ENCODE measurements at places on chromosomes 1 and 21.

DNA sequence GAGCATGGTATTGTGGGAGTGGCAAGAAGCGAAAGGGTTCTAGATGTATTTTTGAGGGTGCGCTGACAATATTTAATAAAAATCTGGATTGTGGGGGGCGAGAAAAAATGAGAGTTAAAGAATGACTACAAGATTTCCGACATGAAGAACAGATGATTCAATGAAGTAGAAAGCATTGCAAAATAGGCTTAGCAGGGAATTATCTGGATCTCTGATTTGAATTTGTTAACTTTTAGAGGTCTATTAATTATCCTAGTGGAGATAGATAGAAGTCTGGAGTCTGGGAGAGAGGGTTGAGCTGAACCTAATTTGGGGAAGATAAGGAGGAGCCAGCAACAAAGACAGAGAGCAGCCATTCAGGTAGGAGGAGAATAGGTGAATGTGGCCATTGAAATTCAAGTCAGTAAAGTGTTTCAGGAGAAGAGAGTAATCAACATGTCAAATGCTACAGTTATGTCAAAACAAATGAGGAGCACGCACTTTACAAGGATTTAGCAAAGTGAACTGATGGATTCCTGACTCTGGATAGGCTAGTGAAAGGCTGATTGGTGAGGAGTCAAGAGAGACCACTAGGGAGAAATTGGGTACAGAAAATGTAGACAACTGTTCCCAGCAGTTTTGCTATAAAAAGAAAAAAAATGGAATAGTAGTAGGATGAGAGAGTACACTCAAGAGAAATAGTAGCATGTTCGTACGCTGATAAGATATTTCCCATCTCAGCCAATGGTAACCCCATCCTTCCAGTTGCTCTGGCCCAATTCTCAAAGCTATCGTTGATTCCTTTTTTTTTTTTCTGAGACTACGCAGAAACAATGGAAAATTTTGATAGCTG lies 393.2 kb upstream of the CXADR start:
- no peak for DNase-seq

DNA sequence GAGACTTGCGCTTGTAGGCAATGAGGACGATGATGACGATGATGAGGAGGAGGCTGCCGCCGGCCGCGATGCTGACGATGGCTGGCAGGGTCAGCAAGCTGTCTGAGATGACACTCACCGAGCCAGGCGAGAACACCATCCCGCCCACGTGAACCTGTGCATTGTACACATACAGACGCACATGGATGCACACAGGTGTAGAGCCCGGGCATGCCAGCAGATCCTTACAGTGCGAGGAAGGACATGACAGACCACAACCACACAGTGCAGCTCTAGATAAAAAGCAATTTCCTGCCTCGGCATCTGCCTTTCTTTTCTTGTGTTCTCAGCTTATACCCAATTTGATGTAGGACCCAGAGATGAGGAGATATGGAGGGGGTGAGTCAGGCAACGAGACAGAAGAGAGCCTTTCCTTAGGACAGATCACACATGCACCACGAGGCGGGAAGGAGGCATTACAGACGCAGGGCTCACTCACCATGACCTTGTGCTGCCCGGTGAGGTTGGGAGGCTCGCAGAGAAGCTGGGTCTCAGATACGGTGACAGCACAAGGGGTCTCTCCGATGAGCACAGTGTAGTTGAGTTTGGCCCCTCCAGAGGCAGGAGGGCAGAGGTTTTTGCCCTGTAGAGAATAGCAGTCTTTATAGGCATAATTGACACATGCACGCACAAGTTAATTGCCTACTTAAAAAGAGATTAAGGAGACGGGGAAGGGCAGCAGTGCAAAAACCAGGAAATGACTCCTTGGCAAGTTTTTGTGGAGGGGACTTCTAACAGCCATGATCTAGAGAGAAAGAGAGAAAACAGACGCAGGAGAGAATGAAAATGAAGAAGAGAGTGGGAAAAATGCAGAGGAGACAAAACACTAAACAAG lies 133.9 kb upstream of the CD34 start:
- no peak for DNase-seq

GRCh38 chr1:118185084-118185832 lies at the start of gene SPAG17:
Gene SPAG17, minus strand, starts transcription at chr1:118185228. Its CDS starts 71 bp downstream, at chr1:118185157.
- DNase-seq, result peak; percentile 28

GRCh38 chr1:201457508-201457960 lies 11.5 kb downstream of the PHLDA3 start:
- DNase-seq, result no peak

DNA sequence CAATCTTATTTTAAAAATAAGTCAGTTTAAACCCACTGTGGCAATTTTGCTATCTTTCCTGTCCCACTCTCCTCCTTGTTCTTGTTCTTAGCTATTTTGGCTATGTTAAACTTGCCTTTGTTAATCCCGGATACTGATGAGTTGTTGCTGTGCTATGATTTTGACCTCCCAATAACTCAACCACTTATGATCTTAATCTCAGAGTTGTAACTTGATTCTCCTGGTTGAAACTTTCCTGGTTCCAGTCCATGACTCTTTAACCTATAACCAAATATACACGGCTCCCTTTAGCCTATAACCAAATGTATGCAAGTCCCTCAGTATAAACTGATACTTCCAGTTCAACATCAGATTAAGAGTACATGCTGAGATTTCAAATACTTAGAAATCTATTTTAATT lies 15.6 kb upstream of the ACADM start:
- peak; percentile 22 for DNase-seq

DNA sequence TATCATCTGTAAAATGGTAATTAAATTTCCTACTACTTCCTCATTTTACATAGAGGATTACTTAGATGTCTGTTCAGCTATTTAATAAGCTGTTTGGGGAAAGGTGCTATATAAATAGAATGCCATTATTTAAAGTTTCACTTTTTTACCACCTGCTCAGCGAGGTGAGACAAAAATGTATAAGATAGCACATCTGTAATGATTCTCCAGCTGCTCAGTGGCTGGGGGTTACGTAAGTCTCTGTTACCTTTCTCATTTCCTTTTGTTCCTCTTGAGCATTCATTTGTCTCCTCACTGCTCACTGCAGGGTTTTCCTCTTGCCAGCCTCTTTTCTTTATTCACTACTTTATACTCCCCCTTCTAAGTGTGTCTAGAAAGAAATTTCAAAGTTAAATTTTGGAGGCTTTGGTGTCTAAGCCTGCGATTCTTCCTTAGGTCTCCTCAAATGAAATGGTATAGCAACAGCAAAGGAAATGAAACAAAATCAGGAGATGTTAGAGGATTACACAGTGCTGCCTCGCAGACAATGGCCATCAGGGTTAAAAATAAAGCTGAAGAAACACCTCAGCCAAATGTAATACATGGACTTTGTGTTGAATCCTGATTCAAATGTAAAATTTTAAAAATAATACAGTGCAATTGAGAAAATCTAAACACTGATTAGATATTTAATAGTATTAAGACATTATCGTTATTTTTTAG lies 6.8 kb downstream of the RGS8 start:
- DNase-seq, result no peak

- DNase-seq, result no peak
These were observed 145.3 kb downstream of the PLPP3 start for GRCh38 chr1:56434025-56434424.

GRCh38 chr1:100989306-100990077 lies 36.1 kb downstream of the DPH5 start:
- DNase-seq, result peak; percentile 86

- no peak for DNase-seq
These were observed 331.6 kb downstream of the SRGAP2C start for GRCh38 chr1:121516234-121516967.

GRCh38 chr1:53071167-53071865 lies 9.3 kb downstream of the PODN start:
- no peak for DNase-seq

GRCh38 chr1:224219612-224220059 lies 36.6 kb downstream of the DEGS1 start:
- no peak for DNase-seq

DNA sequence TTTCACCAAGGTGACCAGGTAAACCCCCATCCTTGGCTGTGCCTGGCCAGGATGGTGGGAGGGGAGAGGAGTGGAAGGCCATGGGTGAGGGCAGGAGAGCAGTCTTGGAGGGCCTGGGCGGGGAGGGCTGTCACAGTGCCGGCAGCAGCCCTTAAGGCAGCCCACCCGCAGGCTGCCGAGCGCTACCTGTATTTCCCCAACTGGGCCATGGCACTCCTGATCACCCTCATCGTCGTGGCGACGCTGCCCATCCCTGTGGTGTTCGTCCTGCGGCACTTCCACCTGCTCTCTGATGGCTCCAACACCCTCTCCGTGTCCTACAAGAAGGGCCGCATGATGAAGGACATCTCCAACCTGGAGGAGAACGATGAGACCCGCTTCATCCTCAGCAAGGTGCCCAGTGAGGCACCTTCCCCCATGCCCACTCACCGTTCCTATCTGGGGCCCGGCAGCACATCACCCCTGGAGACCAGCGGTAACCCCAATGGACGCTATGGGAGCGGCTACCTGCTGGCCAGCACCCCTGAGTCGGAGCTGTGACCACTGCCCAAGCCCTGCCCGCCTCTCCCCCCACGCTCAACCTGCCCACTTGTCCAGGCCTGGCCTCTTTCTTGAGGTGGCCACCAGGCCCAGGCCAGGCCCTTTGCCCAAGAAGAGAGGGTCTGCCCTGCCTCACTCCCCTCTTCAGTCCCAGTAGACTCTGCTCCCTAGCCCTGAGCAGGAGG lies 12.0 kb upstream of the KCNC4 start:
- no peak for DNase-seq

DNA sequence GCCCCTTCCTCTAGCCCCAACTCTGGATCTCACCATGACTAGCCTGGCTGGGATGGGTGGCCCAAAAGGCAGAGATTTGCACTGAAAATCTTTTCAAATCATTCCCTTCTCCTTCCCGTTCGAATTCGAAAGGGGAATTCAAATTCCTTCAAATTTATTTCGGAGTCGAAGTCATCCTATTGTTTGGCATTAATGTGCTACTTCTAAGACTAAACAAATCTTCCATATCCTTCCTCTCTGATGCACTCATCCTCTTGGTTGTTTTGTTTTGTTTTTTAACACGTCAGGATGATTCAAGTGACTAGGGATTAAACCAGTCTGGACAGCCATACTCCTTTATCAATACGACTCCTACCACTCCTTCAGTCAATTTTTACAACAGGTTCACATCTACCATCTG lies 95.5 kb upstream of the SGIP1 start:
- DNase-seq, result no peak

DNA sequence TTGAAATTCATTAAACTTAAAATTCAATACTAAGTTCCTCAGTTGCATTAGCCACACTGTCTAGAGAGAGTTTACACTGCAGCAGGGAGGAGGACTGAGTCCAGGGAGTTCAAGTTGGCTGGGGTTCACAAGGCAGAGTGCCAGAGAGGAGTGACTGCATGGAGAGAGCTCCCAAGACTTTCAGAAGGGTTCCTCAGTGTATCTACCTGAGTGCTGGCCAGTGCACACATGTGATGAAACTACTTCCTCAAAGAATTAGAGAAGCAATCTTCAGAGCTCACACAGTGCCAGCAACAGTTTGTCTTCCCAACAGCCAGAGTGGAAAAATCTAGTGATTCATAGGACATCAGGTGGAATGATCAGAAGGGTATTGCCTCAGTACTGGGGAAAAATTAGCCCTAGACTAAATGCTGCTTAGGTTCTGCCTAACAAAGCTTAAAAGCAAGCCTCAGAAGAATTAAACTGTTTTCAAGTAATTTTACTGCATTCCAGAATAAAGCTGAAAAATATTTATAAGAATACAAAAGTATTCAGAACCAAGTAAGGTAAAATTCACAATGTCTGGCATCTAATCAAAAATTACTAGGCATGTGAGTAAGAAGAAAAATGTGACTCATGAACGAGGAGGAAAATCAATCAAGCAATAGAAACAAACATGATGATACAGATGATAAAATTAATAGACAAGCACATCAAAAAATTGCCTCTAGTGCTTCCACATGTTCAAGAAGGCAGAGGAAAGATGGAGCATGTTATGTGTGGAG lies 10.4 kb upstream of the WNT3A start:
- DNase-seq, result no peak

DNA sequence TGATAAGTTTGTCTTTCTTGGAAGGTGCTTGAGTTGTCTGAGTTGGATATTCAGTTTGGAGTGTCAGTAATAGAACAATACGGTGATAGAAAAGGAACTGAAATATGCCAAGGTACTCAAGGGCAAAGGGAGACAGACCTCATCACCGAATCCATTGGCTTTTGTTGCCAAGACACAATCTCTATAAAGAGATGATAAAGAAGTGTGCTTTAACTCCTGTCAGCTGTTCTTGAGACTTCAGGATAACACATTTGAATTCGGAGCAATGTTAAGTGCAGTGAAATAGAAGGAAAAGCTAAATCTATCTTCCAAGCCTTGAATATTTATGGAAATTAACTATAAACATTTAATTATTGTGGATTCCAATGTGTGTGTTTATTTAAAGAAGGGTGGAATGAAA lies 194.7 kb downstream of the DISC1 start:
- DNase-seq, result no peak

- no peak for DNase-seq
These were observed 31.0 kb upstream of the CLDN14 start for GRCh38 chr21:36510911-36511310.

DNA sequence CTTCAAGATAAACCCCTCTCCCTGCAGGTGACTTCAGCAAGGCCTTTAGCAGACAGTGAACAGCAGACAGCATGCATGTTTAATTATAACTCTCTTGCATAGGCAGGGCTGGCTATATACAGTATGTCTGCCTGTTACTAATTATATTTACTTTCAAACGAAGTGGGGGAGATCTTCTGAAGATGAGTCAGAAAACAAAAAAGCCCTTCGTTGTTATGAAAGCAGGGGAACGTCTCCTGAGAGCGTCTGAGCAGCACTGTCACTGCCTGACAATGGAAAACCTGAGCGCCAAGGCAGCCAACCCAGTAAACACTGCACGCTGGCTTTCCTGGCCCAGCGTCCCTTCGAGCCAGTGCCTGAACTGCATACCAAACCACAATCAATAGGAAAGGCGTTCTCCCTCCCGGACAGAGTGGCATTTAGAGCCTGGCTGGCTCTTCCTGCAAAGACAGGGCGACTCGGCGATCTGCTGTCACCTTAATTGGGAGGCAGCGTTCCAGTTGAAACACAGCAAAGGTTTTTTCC lies 54.1 kb downstream of the TOMM20 start:
- DNase-seq, result peak; percentile 85

GRCh38 chr1:151062741-151063371 lies 2.7 kb downstream of the MLLT11 start:
- DNase-seq, result peak; percentile 84

Data from foreskin fibroblast (primary cell).